ENCODE measurements at places on chromosomes 5 and 9. TPM values are rescaled to one million over a fixed set of nuclear protein-coding genes. Genes with fewer than 3 reads are reported as not detected.

The FST gene
- polyA plus RNA-seq: 26.6 TPM

The GBGT1 gene
- polyA plus RNA-seq: 2.6 TPM

The SHLD3 gene
- polyA plus RNA-seq: 4.1 TPM

The CDC20B gene
- 0.64 TPM for polyA plus RNA-seq

The CCT5 gene
- polyA plus RNA-seq: 263 TPM

The PELO gene
- polyA plus RNA-seq: 26.4 TPM

The ADAMTS2 gene
- polyA plus RNA-seq: 12.3 TPM

The N4BP3 gene
- polyA plus RNA-seq: 4.1 TPM

The ENTPD2 gene
- 6.0 TPM for polyA plus RNA-seq

The FAM114A2 gene
- 32.2 TPM for polyA plus RNA-seq

The PITX1 gene
- not detected for polyA plus RNA-seq

The FCN2 gene
- polyA plus RNA-seq: 0.95 TPM

The GPR151 gene
- polyA plus RNA-seq: not detected

The HAPLN1 gene
- 3.9 TPM for polyA plus RNA-seq

The GTF2H2C gene
- 61.9 TPM for polyA plus RNA-seq

DNA sequence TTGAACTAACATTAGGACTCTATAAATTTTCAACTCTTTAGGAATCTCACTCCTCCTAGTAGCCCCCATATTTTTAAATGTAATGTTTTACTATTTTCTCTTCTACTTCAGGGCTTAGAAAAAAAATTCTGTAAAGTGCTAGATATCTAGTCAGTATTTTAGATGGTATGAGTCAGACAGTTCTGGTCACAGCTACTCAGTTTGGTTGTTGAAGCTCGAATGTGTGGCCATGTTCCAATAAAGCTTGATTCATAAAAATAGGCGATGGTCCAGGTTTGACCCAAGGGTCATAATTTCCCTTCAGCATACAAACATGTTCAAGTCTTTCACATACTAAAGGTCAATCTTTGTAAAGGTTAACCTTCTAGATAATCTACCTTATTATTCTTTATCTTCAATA lies 566.0 kb upstream of the CDH18 start:
- no peak for DNase-seq

- DNase-seq: peak; percentile 53
Measured at GRCh38 chr9:35756275-35757225, 2.5 kb upstream of the MSMP start.

DNA sequence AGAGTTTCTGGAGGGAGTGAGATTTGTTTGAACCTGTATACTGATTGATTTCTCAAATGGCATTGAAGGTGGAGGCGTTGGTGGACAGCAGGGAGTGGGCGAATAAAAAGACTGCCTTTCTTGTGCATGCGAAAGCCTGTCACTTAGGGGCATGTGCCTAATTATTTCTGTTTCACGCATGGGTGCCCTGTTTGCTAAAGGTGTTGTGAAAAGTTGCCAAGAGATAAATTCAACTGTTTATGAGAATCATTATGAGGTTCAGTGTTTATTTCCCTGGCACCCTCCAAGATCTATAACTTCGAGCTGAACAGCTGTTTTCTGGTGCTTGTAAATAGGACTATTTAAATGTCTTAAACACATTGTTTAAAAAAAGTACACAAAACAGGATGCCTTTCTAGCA lies 67.4 kb upstream of the DMRTA1 start:
- DNase-seq: no peak

DNA sequence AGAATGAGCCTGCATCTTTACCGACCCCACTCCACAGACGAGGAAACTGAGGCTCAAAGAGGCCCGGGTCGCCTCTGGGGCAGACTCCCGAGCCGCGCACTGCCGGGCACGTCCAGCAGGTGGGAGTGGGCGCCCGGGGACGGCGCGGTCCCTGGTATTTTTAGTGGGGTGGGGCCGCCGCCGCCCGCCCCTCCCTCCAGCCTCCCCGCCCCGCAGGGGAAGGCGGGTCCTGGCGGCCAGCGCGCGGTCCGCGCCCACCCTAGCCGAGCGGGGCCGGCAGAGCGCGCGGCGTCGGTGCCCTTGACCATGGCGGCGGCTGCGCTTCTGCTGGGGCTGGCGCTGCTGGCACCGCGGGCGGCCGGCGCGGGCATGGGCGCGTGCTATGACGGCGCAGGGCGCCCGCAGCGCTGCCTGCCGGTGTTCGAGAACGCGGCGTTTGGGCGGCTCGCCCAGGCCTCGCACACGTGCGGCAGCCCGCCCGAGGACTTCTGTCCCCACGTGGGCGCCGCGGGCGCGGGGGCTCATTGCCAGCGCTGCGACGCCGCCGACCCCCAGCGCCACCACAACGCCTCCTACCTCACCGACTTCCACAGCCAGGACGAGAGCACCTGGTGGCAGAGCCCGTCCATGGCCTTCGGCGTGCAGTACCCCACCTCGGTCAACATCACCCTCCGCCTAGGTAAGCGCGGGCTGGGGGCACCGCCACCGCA lies at the start of gene LAMC3:
TSS of gene LAMC3 (plus strand) at position 266 of the 710 bp plus-strand sequence. CDS start at position 307, 41 bp downstream.
- no peak for DNase-seq

DNA sequence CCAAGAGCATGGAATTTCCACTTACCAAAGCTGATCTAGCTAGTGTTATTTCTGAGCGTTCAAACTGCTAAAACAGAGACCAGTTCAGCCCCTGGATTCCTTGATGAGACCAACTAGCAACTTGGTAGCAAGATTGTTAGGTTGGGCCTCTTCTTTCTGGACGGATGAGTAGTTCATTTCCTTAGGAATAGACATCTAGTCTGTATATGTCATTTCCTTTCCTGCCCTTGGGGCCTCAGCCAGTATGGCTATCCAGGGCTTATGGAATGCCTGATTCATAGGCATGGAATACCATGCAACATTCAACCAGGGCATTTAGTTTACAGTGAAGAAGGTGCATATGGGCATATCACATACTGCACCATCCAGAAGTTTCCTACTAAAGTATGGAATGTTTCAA lies 14.5 kb upstream of the LPAR1 start:
- DNase-seq: no peak

DNA sequence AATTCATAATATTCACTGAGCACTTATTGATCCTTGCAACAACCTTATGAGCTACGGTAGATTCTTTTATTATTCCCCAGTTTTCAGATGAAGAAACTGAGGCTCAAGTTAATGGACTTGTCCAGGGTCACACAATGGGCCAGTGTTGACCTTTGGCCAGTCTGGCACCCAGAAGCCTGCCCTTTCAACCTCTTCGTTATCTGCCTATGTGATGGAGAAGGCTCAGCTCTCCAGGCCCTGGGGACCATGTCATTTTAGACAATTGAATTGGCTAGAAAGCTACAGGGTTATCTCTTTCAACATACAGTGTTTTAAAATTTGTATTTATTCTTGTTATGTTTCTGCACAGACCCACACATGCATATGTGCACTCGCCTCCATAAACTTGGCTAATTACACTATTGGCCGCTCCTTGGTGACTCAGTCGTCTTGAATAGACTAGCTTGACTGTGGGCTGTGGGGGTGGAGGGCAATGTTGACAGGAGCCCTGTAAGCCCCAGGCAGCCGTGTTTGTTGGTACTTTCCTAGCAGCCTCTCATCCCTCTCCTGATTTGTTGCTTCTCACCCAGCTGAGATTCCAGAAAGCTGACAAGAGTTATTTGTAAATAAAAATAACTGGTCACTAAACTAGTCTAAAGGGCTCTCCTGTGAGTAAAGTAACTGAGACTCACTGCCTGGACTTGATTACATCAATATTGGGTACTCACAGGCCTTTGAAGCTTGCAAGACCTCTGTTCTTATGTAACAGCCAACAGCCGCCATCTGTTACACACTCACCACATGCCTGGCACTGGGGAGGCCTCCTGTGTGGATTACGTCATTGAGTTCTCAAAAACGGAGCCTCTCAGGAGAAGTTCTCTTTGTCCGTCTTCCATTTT lies 8.5 kb upstream of the ANGPTL2 start:
- DNase-seq: no peak

GRCh38 chr9:130927995-130928900 lies 10.8 kb downstream of the FIBCD1 start:
- no peak for DNase-seq

- no peak for DNase-seq
Measured at GRCh38 chr5:58548068-58548467, 34.8 kb upstream of the RAB3C start.

- DNase-seq: no peak
Measured at GRCh38 chr9:130336027-130336610, 70.6 kb downstream of the HMCN2 start.

DNA sequence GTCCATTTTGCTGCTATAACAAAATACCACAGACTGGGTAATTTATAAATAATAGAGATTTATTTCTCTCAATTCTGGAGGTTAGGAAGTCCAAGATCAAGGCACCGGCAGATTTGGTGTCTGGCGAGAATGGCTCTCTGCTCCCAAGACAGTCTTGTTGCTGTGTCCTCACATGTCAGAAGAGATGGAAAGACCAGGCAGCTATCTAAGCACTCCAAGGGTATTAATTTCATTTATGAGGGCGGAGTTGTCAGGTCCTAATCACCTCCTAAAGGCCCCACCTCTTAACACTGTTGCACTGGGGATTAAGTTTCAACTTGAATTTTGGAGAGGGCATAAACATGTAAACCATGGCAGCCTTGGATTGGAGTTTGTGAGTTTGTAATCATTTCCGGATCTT lies 30.3 kb downstream of the ADCY2 start:
- DNase-seq: no peak

DNA sequence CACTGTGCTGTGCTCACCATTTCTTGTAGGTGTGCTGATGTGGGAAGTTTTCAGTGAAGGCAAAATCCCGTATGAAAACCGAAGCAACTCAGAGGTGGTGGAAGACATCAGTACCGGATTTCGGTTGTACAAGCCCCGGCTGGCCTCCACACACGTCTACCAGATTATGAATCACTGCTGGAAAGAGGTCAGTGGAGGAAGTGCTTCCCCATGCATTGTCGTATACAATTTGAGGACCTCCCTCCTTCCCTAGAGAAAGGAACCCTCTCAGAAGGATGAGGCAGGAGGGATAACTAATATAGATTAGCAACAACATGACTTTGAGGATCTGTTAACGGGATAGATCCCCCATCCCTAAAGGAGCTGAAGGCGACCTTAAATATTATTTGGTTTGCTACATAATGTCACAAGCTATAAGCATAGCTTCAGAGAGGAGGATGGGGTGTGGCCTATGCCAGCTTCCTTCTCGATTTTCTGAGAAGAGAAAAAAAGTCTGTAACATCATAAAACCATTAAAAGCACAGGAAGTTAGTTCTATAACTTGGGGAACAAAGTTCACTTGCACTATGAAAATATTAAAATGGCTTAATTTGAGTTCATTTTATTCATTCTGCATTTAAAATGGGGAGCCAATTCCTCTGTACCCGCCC lies 17.0 kb upstream of the CYFIP2 start:
- DNase-seq: no peak

- DNase-seq: no peak
Measured at GRCh38 chr5:35145691-35146317, 84.5 kb downstream of the PRLR start.

GRCh38 chr5:7016999-7017747 lies 303.9 kb downstream of the TENT4A start:
- no peak for DNase-seq

- no peak for DNase-seq
Measured at GRCh38 chr5:76813982-76814562, 4.8 kb upstream of the F2RL1 start.

GRCh38 chr5:58946230-58946629 lies 363.4 kb downstream of the RAB3C start:
- no peak for DNase-seq

DNA sequence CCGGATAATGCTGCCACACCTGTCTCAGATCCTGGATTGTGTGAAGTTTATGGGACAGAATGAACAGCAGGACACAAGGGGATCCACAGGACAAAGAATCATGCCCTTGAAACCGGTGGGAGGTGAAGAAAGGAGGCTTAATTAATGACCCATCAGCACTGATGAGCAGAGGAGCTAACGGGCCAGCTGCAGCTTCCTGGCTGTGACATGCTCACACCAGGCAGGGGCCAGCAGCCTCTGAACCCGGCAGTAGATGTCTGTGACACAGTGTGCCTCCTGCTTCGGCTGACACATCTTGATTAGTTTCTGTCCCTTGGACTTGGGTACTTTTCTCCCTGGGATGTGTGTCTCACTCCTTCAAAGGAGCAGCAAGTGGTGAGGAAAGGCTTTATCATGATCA lies 328.8 kb upstream of the BRINP1 start:
- DNase-seq: no peak

GRCh38 chr9:127833555-127833954 lies 20.9 kb downstream of the ENG start:
- DNase-seq: no peak

DNA sequence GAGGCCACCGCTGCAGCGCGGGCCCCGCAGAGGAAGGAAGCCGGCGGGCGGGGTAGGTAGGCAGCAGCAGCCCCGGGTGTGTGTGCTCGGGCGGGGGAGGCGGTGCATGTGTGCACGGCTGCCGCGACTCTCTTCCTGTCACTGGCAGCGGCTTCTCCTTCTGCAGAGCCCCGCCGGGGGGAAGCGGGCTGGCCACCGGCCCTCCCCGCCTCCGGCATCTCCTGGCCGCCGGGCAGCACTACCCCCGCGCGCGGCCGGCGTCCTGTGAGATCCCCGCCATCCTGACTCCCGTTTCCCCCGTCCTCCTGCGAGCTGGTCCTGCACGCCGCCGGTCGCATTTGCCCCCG lies 315 bp downstream of the PIK3R1 start:
- DNase-seq: no peak

DNA sequence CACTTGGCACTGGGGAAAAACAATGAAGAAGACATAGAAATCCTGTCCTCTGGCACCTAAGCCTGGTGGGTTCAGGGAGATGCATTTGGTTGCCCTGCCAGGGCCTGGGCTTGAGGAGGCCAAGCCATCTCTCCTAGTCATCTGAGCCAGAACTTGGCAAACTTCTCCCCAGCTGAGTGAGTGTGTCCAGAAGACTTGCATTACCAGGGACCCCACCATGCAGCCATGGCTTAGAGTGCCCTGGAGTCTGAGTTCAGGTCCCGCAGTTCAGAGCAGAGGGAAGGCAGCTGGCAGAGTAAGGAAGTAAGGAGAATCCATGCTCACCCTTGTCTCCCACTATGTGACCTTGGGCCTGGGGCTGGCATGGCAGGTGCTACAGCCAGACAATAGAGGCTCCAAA lies 37.4 kb upstream of the FCN1 start:
- no peak for DNase-seq

GRCh38 chr9:70012569-70012968 lies 31.1 kb upstream of the MAMDC2 start:
- no peak for DNase-seq

DNA sequence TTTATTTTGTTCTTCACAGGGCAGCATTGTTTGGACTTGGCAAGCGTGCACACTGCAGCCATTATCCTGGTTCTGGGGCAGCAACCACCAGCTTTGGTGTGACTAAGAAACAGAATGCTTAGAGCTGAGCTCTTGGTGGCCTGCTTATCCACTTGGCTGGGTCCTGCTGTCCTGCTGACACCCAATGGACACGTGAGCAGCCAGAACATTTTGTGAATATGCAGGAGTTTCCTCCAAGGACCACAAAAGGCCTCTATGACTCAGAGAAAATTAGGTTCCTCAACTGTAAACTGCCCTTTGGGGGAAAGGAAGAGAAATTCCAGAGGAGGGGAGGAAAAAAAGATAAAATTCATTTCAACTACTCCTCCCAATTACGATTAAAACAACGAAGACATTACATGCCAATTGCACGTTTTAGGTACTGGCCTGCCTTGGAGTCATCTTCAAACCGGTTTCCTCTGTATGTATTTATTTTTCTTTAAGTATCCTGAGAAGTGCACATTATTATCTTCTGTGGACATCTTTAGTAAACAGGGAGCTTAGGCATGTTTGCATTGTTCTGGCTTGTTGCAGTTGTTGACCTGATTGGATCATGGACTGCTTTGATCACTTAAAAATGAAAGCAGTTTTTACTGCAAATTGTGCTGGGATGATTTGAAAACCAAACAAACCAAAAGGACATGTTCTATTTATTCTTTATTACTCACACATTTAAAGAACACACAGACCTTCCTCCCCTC lies 82.3 kb upstream of the TLE4 start:
- DNase-seq: no peak

All from left renal cortex interstitium (tissue), 4 donors.